NCI-H1092 treated with DMSO at 0.1 percent for 48 hours (cell line): ENCODE measurements at places on chromosomes 5 and 9.

DNA sequence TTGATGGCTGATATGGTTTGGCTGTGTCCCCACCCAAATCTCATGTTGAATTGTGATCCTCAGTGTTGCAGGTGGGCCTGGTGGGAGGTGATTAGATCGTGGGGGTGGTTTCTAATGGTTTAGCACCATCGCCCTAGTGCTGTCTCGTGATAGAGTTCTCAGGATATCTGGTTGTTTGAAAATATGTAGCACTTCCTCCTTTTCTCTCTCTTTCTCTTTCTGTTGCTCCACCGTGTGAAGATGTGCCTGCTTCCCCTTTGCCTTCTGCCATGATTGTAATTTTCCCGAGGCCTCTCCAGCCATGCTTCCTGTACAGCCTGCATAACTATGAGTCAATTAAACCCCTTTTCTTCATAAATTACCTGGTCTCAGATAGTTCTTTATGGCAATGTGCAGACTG, 111.6 kb downstream of the SREK1 start:
- no peak for DNase-seq

DNA sequence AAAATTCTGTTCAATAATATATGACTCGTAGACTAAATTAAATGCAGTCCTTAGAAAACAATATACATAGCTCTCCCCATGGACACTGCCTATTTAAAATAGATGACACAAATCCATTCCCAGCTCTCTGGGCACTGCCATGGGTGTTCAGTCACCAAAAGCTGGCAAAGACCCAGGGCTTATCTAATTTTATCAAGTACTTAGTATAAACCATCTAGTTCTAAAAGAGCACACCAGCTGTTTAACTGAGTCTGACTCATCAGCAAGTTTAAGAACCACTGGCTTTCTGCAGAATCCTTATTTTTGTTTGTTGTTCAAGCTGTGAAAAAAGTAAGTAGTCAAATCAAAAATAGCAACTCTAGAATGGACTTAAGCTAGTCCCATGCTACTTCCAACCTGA, 107.6 kb downstream of the PLPP1 start:
- DNase-seq = no peak

- no peak for DNase-seq
Observed at GRCh38 chr5:15079566-15079965, 208.0 kb upstream of the ANKH start.

DNA sequence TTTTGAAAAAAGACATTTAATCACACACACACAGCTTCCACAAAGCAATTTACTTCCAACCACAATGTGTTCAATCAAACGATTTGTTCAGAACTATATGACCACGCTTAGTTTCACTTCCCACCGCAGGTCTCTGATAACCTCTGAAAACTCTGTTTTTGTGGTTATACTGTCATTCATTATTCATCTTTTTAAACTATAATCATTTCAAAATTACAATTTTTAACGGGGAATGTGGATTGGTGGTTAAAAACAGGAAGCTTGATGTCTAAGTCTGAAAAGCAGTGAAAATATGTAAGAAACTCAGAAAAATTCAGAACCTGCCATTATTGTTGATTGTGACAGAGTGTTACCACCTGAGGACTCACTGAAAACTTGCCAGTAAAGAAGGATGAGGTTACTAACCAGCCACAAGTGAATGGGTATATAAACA, 12.7 kb upstream of the TMEM174 start:
- no peak for DNase-seq

DNA sequence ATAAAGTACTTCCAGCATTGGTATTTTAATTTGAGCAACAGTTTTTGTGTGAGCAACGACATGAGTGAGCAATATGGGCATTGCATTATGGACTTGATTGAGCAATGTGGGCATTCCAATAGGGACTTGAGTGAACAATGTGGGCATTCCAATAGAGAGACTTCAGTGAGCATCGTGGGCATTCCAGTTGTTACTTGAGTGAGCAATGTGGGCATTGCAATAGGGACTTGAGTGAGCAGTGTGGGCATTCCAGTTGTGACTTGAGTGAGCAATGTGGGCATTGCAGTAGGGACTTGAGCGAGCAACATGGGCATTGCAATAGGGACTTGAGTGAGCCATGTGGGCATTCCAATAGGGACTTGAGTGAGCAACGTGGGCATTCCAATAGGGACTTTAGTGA, 52.2 kb downstream of the ZCCHC7 start:
- DNase-seq = no peak
